ENCODE measurements at places on chromosomes 7 and 10.

- no peak for DNase-seq
These were observed 73.6 kb downstream of the EGFR start for GRCh38 chr7:55092186-55092974.

GRCh38 chr7:157468221-157469111, 131.7 kb downstream of the DNAJB6 start:
- peak; percentile 34 for DNase-seq

DNA sequence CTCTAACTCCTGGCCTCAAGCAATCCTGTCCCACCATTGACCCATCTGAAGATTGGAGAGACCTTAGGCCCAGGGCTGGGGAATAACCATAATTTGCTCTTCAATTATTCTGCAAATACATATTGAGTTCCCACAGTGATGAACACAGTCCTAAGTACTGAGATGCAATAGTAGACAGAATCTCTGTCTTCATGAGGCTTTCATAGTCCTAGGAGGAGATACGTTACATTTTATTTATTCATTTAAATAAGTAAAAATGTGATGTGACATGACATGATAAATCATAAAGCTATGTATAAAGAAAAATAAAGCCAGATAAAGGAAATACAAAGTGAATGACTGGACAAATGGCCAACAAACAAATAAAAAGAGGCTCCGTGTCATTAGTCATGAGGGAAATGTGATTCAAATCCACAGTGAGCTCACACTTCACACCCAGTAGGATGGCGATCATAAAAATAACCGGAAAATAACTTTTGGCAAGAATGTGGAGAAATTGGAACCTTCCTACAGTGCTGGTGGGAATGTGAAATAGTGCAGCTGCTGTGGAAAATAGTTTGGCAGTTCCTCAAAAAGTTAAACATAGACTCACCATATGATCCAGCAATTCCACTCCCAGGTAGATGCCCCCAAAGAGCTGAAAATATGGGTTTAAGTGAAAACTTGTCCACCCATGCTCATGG, 52.1 kb upstream of the JCAD start:
- no peak for DNase-seq

- DNase-seq: no peak
These were observed 14.2 kb downstream of the ZNF92 start for GRCh38 chr7:65387891-65388290.

- DNase-seq: peak; percentile 81
These were observed 22.6 kb upstream of the AKR1C3 start for GRCh38 chr10:5071411-5072198.

GRCh38 chr10:126034586-126034985, 138.2 kb downstream of the FANK1 start:
- no peak for DNase-seq

Data from left lobe of liver (tissue), 2 donors.